Mesenchymal stem cell (in vitro differentiated cells and primary cell): ENCODE measurements at places on chromosomes 6 and 20.

DNA sequence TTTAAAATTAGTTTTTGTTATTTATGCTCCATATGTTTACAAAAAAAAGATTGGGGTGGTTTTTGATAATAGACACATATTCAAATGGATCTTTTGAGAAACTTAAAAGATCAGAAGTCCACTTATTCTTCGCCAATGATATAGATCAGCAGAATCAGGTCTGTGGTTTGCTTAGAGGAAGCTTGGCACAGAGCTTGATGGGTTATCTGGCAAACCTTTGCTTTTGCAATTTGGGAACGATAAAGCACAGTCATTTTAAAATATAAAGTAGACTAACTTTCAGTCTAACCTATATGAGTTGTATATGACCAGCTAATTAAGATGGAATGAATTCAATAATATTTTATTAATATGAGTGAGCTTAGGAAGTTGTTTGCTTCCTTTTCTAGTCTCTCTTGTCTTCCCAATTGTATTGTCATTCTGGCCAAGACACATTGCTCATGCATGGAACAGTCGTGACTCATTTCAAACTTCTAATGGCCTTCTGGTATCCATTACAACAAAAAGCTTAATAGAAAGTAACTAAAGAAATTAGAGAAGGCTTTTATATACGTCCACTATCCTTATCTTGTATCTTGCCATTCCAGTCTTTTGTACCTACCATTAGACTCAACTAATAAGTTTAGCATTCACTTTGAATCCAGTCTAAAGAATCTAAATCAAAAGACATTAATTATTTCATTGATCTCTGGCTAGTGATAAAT, 118.7 kb downstream of the TBX18 start:
- DNase-seq, result peak; percentile 70

DNA sequence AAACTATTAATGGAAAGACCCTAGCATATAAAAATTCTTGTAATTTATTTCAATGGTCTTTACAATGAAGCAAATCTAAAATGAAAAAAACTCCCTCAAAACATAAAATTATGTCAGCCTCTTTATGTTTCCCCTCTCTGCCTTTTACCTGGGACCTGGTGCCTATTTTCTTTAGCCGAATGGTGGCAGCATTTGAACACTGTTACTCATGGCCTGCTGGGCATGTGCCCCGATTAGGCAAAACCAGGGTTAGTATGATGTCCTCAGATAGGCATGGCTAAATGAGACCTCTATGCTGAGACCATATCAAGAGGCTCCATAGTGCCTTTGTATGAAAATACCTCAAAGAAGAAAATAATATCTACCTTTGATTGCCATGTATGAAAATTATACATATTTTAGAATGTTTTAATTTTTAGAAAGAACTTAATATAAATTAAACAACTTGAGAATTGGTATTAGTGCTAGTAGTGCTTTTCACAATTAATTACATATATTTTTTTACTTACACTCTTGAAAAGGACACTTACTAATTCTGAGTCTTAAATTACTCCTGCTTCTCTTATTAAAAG, 22.5 kb upstream of the C6orf58 start:
- peak; percentile 36 for DNase-seq

- DNase-seq, result peak; percentile 78
Measured at GRCh38 chr6:11353921-11354389, 121.5 kb upstream of the NEDD9 start.

DNA sequence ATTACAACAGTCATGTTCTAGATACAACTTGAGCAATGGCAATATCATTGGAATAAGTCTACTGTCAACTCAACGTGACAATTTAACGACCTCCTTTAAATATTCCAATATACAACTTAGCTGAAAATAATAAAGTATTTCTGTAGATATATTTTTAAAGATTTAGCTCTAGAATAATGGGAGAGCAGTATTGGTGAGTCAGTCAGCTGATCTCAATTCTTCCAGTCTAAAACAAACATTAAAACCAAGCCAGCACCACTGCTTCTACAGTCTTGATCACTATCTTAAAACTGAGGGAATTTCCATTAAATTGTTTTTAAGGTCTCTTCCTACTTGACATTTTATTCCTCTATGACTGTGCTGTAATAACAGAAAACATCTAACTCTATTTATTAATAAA, 38.2 kb downstream of the NOL7 start:
- peak; percentile 50 for DNase-seq

GRCh38 chr6:3592371-3592941, 135.6 kb upstream of the SLC22A23 start:
- DNase-seq, result peak; percentile 80

- no peak for DNase-seq
Measured at GRCh38 chr6:40876336-40876735, 162.7 kb downstream of the UNC5CL start.

DNA sequence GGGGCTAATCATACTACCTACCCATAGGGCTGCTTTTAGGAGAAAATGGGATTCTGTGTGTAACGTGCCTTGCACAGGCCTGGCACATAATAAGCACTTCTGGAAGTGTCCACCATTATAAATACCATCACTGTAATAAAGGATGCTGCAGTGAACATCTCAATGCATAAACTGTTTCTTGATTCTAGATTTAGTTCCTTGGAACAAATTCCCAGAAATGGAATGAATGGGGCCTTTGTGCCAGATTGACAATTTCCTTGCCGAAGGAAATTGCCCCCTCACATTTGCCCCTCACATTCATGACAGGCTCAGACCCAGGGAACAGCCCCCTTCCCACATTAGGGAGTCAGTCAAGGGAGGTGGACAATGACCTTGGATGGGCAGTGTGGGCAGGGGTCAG, 29.2 kb downstream of the BPIFB4 start:
- DNase-seq, result no peak

DNA sequence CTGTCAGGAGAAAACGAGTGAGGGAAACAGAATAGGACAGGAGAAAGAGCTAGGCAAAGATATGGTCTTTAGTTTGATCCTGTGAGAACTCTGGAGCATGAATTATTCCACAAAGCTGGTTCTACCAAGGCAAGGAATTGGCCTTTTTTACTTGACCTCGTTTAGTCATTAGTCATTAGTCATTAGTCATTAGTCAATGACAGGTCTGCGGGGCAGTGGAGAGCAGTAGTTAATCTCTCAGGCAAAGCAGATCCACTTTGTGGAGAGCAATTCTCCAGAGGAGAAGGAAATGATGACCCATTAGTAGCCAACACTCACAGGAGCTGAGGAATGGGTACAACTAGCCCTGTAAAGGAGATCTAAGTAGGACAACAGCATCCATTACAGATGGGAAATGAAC, 22.0 kb upstream of the ABCC10 start:
- DNase-seq, result peak; percentile 82
